ENCODE measurements at places on chromosomes 3 and 15.

DNA sequence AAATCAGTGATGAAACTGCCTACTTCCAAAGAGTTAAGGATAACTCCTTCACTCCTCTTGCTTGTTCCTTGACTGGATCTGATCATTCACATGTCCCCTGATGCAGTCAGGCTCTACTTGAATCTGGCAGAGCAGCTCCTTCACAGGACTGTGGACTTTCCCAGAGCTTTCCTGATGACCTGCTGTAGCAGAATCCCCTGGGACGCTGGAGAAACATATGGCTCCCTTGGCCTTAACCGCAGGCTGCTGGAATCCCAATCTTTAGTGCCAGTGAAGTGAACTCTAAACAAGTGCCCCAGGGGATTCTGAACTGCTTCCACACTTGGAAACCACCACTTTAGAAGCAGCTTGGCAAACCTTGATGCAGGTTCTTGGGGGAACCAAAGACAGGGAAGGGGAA lies 217.8 kb downstream of the CHST2 start:
- no peak for DNase-seq

GRCh38 chr3:46987319-46987742 lies 7.9 kb downstream of the NBEAL2 start:
- DNase-seq: no peak

DNA sequence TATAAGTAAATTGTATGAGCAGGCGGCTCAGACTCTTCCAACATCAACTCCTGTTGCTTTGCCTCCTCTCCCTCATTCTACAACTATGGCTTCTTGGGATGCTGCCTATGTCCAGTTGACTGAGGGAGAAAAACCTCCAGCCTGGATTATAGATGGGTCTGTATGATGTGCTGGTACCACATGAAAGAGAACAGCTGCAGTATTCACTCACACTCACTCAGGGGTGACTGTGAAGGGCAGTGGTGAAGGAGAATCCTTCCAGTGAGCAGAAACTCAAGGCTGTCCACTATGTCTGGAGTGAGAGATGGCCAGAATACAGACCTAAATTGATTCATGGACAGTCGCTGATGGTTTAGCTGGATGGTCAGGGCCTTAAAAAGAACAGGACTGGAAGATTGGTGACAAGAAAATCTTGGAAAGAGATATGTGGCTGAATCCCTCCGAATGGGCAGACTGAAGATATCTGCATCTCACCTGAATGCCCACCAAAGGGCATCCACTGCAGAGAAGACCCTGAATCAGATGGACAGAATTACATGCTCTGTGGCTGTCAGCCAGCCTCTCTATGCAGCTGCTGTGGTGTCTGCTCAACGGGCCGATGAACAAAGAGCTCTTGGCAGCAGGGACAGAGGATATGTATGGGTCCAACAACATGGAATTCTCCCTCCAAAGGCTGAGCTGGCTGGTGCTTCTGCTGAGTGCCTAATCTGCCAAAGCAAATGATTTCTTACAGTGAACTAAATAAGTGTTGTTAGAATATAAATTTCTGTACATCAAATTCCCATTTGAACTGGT lies 1.9 kb upstream of the BCL2L10 start:
- no peak for DNase-seq

GRCh38 chr15:95812491-95812890 lies 518.0 kb upstream of the NR2F2 start:
- no peak for DNase-seq

GRCh38 chr3:31343075-31343474 lies 189.7 kb upstream of the STT3B start:
- DNase-seq: no peak

- DNase-seq: no peak
Measured at GRCh38 chr3:139745831-139746230, 68.1 kb upstream of the NMNAT3 start.

- DNase-seq: no peak
Measured at GRCh38 chr3:191997579-191998268, 536.8 kb downstream of the PYDC2 start.

GRCh38 chr3:119631516-119631915 lies 28.9 kb downstream of the POPDC2 start:
- DNase-seq: no peak

- no peak for DNase-seq
Measured at GRCh38 chr3:179971280-179971679, 65.5 kb downstream of the PEX5L start.

GRCh38 chr3:143613226-143613625 lies 235.0 kb downstream of the SLC9A9 start:
- no peak for DNase-seq
